ENCODE measurements at places on chromosomes 1 and 21. TPM values are rescaled to one million over a fixed set of nuclear protein-coding genes. Genes with fewer than 3 reads are reported as not detected.

Gene PTPN22
- 1.3 TPM for polyA plus RNA-seq

Gene ETNK2
- 3.1 TPM for polyA plus RNA-seq

Gene HSD3B2
- 845 TPM for polyA plus RNA-seq

Gene SKI
- polyA plus RNA-seq = 9.4 TPM

Gene CNTN2
- polyA plus RNA-seq = 0.72 TPM

Gene PLEKHN1
- polyA plus RNA-seq = 0.05 TPM

Gene TRAF3IP3
- 2.2 TPM for polyA plus RNA-seq

Gene MIXL1
- polyA plus RNA-seq = 0.27 TPM

Gene NUDT4B
- 0.80 TPM for polyA plus RNA-seq

Gene NEK2
- 0.08 TPM for polyA plus RNA-seq

Gene PIK3C2B
- polyA plus RNA-seq = 2.8 TPM

Gene KCNJ9
- polyA plus RNA-seq = 0.16 TPM

Gene PALMD
- polyA plus RNA-seq = 67.1 TPM

Gene SERINC2
- 34.0 TPM for polyA plus RNA-seq

Gene TMPRSS15
- polyA plus RNA-seq = not detected

Gene TEKT2
- polyA plus RNA-seq = 1.4 TPM

Gene FAM151A
- polyA plus RNA-seq = 0.16 TPM

Gene EPHA10
- 0.40 TPM for polyA plus RNA-seq

Gene HORMAD1
- polyA plus RNA-seq = not detected

Gene IGSF5
- polyA plus RNA-seq = 0.51 TPM

Gene C1QA
- polyA plus RNA-seq = 78.1 TPM

Gene DMBX1
- polyA plus RNA-seq = not detected

Gene CAPZA1
- 60.1 TPM for polyA plus RNA-seq

Gene TENT5C
- polyA plus RNA-seq = 0.72 TPM

Gene F5
- 0.13 TPM for polyA plus RNA-seq

Gene CASP9
- 62.5 TPM for polyA plus RNA-seq

Gene OR2T33
- not detected for polyA plus RNA-seq

Gene CXADR
- 2.3 TPM for polyA plus RNA-seq

Gene ARHGEF10L
- 28.9 TPM for polyA plus RNA-seq

Gene LRRC38
- polyA plus RNA-seq = 5.6 TPM

Gene TSPEAR
- not detected for polyA plus RNA-seq

Gene PROK1
- 4.0 TPM for polyA plus RNA-seq

Gene KISS1
- polyA plus RNA-seq = 0.34 TPM

Gene CYP2J2
- polyA plus RNA-seq = 0.32 TPM

Gene LCE1D
- not detected for polyA plus RNA-seq
